ENCODE measurements at places on chromosomes 12 and 14.

DNA sequence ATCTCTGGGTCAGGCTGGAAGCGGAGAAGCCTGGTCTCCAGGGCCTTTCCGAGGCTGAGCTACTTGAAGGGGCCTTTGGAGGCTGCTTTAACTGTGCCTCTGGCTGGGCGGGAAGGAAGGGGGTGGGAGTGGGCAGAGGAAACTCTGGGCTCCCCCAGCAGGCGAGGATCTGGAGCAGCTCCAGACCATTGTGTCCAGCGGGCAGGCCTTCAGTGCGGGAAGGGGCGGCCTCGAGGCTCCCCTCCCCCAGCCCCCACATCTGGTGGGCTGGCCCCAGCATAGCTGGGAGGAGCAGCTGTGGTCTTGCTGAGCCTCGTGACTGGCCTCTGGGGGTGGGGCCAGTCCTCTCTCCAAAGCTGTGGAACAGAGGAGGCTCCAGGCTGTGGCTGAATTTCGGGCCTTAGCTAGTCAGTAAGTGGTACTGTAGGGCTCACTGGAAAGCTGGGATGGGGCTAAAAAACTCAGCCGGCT, 3.4 kb downstream of the TAMALIN start:
- DNase-seq, result no peak

DNA sequence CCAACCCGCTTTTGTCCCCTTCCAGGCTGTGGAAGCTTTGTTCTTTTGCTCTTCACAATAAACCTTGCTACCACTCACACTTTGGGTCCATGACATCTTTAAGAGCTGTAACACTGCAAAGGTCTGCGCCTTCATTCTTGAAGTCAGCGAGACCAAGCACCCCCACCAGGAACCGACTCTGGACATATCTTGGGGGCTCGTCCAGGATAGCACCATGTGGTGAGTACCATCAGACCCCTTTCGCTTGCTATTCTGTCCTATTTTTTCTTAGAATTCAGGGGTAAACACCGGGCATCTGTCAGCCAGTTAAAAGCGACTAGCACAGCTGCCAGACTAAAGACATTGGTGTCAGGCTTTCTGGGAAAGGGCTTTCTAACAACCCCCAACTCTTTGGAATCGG, 137.6 kb upstream of the PPFIA2 start:
- DNase-seq, result peak; percentile 4

GRCh38 chr14:74029136-74029535, 10.0 kb downstream of the BBOF1 start:
- DNase-seq, result no peak

DNA sequence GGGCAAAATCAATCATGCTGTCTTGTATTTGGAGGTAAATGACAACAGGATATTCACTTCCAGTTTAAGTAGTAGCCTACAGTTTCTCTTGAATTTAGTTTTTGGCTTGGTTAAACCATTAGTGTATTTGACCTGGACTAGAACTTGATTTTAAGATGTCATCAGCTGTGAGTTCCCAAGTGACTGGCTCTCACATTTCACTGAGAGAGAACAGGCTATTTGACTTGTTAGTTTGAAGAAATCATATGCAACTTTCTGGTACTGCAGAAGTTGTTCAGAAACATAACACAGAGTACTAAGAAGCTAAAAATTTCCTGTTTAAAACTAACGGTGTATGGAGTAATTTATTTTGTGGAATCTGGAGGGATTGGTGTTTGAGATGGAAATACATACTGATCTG, 22.3 kb downstream of the MNAT1 start:
- no peak for DNase-seq

DNA sequence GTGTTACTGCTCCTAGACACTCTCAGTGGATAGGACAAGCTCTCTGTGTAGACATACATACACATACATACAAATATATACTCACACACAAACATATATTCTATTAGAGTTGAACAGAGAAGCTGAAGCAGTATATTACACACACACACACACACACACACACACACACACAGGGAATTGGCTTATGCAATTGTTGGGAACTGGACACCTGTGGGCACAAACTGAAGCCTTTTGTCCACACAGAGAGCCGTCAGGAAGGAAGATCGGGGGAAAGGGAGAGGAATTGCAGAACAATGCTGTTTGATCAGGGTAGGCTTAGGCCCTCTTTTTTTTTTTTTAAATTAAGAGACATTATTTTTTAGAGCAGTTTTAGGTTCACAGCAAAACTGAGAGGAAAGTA, 180.7 kb upstream of the DDHD1 start:
- DNase-seq, result no peak

GRCh38 chr12:728781-729180, 23.6 kb upstream of the WNK1 start:
- no peak for DNase-seq

Data from spinal cord (tissue), 10 donors.